SJSA1 (cell line): ENCODE measurements at places on chromosomes 1 and 21.

DNA sequence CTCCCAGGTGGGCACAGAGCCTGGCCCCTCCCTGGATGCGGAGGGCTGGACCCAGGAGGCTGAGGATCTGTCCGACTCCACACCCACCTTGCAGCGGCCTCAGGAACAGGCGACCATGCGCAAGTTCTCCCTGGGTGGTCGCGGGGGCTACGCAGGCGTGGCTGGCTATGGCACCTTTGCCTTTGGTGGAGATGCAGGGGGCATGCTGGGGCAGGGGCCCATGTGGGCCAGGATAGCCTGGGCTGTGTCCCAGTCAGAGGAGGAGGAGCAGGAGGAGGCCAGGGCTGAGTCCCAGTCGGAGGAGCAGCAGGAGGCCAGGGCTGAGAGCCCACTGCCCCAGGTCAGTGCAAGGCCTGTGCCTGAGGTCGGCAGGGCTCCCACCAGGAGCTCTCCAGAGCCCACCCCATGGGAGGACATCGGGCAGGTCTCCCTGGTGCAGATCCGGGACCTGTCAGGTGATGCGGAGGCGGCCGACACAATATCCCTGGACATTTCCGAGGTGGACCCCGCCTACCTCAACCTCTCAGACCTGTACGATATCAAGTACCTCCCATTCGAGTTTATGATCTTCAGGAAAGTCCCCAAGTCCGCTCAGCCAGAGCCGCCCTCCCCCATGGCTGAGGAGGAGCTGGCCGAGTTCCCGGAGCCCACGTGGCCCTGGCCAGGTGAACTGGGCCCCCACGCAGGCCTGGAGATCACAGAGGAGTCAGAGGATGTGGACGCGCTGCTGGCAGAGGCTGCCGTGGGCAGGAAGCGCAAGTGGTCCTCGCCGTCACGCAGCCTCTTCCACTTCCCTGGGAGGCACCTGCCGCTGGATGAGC lies 34.2 kb downstream of the TRIM11 start:
- no peak for DNase-seq

- peak; percentile 89 for DNase-seq
Observed at GRCh38 chr1:24742090-24742938, 2.9 kb upstream of the CLIC4 start.

GRCh38 chr1:21590126-21590880 lies 78.9 kb downstream of the RAP1GAP start:
- peak; percentile 92 for DNase-seq

DNA sequence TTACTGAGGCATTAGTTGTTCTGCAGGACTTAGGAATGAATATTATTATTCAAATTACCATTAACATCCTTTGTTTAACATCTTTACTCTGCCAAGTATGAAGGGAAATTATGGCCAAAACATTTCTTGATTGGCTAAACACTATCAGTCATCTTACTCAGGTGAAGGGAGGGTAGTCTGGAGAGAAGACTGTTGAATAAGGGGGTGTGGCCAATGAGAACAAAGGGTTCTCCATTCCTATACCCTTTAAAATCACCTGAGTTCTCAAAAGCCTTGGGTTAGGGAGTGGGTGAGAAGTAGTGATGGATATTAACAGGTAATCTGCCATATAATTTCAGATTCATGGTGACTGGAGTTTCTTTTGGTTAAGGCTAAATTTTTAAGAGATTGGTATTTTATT lies 19.3 kb downstream of the CRYZL1 start:
- no peak for DNase-seq

DNA sequence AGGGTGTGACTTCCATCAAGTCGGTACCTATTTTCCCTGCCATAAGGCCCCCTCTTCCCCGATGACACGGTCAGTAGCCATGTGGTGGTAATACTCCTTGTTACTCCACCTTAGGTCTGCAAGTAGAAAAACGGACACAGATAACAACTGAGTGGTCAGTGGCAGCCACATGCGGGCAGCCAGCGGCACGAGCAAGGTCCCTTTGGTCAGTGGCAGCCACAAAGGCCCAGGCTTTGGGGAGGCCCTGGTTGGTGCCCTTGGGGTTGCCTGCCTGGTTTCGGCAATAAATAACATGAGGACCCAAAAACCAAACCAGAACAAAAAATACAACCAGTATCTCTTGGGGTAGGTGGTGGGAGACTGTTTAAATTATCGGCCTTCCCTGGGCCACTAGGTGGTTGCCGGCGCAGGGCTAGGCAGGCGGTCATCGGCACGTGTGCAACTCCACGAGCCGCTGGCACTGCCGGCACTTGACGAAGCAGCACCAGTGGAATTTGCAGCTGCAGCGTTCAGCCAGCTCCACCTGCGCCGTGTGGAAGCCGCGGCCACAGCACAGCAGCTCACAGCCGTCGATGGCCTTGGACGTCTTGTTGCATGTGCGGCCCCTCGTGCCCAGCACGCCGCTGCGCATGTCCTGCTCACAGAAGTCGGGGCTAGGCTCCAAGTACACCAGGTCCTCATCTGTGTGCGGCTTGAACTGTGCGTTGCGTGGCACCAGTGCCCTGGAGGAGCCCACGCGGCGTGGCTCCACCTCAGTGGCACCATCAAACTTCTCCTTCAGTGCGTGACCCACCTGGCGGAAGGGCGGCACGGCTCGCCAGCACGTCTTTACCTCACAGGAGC lies 23.1 kb downstream of the WNT4 start:
- no peak for DNase-seq

DNA sequence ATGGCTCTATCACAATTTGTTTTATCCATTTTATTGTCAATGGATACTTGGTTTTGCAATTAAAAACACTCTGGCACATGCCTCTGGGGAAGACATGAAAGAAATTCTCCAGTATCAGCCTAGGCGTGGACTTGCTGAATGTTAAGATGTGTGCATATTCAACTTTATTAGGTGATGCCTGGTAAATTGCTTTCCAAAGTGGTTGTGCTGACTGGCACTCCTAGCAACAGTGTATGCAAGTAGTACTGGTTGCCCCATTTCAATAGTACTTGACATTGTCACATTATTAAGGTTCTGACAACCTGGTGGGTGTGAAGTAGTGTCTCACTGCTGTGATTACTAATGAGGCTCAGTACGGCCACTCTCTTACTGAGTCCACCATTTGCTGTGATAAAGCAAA lies 48.1 kb downstream of the BEND5 start:
- DNase-seq, result no peak

DNA sequence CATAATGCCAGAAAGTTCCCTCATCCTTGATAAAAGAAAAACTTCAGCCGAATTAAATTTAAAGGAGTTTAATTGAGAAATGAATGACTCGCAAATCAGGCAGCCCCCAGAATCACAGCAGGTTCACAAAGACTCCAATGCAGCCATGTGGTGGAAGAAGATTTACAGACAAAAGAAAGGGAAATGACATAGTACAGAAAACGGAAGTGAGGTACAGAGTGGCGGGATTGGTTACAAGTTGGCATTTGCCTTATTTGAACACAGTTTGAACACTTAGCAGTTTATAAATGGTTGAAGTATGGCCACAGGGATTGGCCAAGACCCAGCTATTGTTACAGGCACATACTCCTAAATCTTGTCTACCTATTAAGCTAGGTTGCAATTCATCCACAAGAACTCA lies 46.6 kb downstream of the HIVEP3 start:
- no peak for DNase-seq

DNA sequence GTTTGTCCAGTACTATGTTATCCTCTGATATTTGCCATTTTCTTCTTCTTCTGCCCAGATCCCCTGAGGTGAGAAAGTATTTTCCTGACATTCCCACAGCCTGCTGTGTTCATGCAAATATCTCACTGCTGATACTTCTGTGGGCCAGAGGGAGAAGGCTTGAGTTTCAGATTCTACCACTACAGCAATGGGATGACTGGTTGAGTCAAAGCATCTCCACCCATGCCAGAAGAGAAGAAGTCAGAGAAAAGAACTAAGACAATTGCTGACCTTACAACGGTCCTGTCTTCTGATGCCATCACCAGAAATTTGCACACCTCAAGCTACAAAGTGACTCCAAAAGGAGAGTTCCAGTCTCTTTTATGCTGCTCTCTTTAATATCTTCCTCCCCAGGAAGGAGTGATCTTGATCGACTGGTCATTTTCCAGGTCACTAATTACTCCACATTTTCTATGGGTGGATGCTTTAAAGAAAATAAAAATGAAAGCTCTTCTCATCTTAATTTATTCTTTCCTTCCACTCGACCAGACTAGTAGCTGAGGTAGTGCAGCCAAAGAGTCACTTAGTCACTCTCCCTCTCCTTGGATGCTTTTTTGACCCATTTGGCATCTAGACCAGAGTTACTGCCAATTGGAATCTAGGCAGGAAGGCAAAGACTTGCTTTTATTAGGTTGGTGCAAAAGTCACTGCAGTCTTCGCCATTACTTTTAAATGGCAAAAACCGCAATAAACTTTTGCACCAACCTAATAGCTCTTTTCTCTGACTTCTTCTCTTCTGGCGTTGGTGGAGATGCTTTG lies 195.1 kb downstream of the PTPRC start:
- no peak for DNase-seq

DNA sequence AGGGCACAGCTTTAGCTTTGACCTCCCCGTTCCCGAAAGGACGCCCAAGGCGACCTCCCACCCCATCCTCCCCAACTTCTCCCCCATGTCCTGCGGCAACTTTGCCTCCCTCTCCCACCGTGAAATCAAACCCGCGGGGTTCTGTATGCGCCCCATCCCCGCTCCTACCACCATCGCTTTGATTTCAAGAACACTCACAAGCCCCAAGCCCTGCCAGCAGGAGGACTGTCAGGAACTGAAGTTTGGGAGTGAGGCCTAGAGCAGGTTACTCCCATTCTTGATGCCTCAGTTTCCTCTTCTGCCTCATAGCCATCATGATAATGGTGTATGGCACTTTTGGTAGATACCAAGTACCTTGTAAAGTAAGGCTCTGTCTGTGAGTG lies 2.3 kb downstream of the PTPRU start:
- no peak for DNase-seq

DNA sequence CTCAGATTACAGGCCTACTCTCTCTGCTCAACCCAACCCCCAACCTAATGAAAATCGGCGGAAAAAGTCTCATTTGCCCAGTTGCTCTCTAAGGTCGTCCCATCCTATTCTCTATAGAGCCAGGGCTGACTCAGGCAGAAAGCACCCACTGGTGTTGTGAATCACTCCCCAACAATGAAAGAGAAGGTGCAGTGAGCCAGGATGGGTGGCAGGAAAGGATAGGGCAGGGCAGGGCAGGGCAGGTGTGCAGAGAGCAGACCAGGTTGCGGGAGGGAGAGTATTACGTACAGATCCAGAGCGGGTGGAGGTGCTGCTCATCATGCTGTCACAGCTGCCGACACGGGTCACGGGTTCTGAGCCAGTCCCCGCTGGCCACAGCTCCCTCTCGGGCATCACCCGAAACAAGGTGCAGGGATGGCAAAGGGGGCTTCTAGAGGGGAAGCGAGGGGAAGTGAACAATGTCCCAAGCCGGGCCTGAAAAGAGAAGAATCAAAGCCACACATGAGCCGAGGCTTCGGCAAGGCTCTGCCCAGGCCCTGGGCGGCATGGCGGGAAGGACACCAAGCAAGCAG lies 5.3 kb downstream of the C1orf116 start:
- peak; percentile 60 for DNase-seq

DNA sequence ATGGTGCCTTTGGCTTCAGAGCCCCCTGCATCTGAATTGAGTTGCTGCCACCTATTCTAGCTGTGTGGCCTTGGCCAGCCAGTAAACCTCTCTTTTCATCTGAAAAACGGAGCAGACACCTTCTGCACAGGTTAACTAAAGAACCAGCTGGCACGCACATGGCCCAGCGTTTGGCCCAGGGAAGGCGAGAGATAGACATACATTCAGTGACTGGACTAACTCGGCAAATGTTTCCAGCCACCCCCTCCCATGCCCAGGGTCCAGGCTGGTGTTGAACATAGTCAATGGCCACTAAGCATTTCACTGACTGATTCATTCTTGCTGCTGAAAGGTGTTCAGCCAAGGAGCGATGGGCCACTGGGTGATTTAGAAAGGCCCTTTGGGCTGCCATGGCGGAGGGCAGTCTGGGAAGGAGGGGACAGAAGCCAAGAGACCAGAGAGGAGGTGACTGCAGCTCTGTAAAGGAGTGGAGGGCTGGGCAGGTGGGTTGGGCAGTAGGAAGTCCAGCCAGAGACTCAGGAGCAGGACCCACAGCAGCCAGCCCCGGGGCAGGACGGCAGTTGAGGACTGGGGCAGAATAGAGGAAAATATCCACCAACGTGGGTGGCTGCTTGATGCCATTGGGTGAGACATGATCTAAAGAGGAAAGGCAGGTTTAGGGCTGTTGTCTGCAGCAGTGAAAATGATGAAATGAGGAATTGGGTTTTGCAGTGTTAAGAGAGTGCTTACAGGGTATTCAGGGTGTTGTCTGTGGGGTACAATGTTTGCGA lies 184.3 kb downstream of the HIVEP3 start:
- DNase-seq, result no peak

GRCh38 chr1:94866164-94866807 lies 46.1 kb downstream of the SLC44A3 start:
- DNase-seq, result no peak

DNA sequence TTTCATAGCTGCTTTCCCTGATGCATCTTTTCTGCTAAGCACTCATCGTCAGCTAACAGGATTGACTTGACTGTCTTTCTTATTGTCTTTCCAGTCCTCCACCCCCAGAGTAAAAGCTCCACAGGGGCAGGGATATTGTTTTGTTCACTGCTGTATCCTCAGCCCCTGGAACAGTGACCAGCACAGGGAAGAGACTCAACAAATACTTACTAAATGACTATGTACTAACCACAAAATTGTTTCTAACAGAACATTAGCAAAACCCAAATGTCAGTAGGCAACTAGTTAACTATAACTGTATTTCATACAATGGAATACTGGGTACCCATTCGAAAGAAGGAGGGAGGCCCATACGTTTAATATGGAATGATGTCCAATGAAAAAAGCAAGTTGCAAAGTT lies 53.0 kb downstream of the BCAR3 start:
- no peak for DNase-seq

- DNase-seq, result no peak
Observed at GRCh38 chr1:162323023-162323422, 53.6 kb downstream of the SPATA46 start.

DNA sequence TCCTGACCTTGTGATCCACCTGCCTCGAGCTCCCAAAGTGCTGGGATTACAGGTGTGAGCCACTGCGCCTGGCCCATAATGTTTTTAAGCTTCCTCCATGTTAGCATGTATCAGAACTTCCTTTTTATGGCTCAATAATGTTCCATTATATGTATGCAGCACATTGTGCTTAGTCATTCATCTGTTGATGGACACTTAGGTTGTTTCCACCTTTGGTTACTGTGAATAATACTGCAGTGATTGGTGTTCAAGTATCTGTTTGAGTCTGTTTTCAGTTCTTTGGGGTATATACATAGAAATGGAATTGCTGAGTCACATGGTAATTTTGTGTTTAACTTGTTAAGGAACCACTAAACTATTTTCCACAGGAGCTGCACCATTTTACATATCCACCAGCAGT lies 17.7 kb downstream of the CMPK1 start:
- no peak for DNase-seq
